Left lung (tissue), 14 donors: ENCODE measurements at places on chromosomes 13 and 19.

DNA sequence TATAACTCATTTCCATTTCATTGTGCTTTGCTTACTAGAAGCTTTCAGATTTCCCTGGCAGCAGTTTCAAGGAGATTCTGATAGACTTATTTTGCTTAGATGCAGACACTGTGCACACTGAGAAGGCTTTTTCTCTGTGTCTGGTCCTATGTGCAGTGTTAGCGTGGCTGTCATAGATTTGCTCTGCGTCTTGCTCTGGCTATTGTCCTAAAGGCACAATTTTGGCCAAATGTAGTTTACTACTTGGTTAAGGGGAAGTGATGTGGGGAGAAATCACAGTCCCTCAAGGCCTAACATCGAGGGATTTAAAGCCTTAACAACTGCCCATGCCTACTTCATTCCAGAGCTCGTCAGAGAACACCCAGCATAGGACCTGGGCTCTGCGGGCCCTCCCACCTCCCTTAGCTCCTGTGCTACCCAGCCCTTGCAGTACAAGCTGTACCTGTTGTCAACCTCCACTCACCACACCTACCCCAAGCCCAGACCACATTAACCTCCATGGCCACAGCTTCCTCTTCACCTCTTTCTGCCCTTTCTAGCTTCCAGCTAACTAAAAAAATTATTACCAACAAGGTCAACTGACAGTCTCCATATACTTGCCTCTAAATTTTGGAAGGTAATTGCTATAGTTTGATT is 38.9 kb upstream of the KATNAL1 start:
- DNase-seq: no peak

GRCh38 chr19:28185646-28186045 is 1027.3 kb downstream of the UQCRFS1 start:
- no peak for DNase-seq

- no peak for DNase-seq
These were observed 27.0 kb upstream of the F2RL3 start for GRCh38 chr19:16861834-16862233.

GRCh38 chr13:48437371-48437770 is 24.5 kb upstream of the LPAR6 start:
- peak; percentile 27 for DNase-seq

- no peak for DNase-seq
These were observed 2136.8 kb downstream of the PCDH9 start for GRCh38 chr13:65093357-65093756.

GRCh38 chr19:16068696-16069259 is 7.5 kb upstream of the TPM4 start:
- no peak for DNase-seq

DNA sequence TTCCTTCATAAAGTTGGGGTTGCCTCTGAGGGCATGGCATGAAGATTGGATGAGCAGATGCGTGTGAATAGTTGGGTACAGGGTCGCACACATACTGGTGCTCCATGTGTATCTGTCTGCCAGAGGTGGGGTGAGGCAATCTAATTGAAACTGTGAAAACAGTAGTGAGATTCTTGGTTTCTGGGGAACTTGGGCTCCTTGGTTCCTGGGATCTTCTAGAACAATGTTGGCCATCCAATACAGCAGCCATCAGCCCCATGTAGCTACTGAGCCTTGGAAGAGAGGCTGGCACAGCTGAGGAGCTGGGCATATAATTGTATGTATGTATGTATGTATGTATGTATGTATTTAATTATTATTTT is 616 bp downstream of the FCHO1 start:
- DNase-seq: no peak

- DNase-seq: no peak
These were observed 73.4 kb downstream of the COL4A2 start for GRCh38 chr13:110380359-110381028.

DNA sequence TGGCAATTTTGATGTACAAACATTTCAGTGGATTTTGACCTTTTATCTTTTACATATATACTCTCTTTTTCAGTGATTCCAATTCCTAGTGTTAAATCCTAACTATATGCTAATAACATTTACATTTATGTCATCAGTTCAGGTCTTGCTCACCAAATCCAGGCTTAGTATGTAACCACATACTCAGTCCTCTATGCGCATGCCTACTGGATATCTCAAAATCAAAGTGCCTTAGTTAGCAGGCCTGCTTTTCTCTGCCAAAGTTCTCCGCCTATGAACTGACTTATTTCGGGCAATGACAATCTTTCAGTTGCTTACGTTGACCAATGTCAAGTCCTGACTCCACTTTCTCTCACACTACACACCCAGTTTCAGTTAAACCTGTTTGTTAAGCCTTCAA is 478.5 kb upstream of the SLITRK1 start:
- no peak for DNase-seq

DNA sequence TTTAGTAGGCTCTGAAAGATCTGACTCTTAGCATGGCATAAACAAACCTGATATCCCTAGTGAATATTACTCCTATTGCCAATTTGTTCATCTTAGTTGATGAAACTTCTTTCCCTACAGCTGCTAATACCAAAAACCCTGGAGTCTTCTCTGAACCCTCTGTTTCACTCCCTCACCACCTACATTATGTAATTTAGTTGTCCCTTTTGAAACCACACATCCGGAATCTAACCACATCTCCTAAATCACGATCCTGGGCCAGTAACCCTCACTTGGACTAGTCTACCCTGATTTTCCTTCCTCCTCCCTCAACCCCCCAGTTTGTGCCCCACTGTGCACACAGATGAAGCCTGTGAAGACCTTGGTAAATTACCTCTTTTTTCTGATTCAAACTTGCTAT is 1.2 kb downstream of the ZNF256 start:
- DNase-seq: no peak
